ENCODE measurements at places on chromosomes 3 and 15.

DNA sequence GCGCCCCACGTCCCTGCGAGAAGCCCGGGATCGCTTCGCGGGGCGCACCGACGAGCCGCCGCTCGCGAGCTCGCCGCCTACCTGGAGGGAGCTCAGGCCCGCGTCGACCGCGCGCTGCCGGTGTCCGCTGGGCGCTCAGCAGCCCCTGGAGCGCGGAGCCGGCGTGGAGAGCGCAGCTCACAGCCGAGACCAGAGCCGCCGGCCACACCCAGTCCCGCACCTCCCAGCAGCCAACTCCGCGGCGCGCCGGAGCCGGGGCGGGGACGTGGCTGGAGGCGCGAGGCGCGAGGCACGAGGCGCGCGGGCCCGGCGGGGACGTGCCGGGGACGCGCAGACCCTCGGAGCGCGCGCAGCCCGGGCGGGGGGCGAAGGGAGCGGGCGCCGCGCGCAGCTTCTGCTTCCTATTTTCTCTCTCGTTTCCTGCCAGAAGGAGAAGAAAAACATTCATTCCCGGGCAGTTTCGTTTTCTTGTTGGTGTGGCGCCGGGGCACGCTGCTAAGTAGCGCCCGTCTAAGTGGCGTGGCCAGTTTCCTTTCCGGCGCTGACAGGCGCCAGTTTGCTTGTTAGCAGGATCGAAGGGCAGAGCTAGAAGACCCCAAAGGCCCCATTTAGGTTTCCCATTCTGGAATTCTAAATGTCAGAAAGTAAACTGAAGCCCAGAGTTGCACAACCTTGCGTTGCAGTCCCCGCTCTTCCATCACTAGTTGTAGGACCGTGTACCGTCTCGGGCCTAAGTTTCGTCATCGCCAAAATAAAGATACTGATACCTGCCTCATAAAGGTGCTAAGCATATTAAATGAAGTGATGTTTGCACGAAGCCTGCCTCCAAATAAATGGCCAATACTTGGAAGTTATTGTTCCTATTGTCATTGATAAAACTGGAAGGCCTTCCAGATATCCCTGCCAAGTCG lies at the start of gene GNB4:
Gene GNB4 (minus strand): TSS at position 206 of the 911 bp plus-strand sequence. CDS start 25,270 bp downstream, outside the sequence.
- DNase-seq, result peak; percentile 91

GRCh38 chr3:130702985-130703384 lies 43.6 kb downstream of the PIK3R4 start:
- no peak for DNase-seq

- no peak for DNase-seq
Observed at GRCh38 chr3:183896610-183897009, 11.9 kb upstream of the PARL start.

GRCh38 chr3:194300382-194300758 lies 50.8 kb downstream of the CPN2 start:
- DNase-seq, result no peak

DNA sequence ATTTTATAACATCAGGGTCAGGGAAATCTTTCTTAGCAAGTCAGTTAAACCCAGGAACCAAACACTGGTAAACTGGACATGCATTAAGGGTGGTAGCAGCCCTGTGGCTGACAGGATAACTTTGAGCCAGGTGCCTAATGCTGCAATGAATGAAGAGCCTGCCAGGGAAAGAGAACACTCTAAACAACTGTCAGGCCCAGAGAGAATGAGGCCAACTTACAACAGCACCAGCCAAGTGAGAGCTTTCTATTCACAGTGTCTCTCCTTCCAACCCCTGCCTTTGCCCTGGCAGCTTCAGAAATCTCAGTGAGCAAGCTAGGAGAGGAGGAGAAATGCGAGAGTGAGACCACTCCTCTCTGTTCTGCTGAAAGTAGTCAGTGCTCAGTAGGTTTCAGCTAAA lies 50.4 kb upstream of the ATP2C1 start:
- no peak for DNase-seq

GRCh38 chr15:32641517-32642059 lies at the start of gene SCG5:
Gene SCG5 (plus strand): TSS chr15:32641710. CDS start chr15:32643593, 1,883 bp downstream.
- DNase-seq, result peak; percentile 20

GRCh38 chr15:52727815-52728214 lies 48.6 kb upstream of the ATOSA start:
- no peak for DNase-seq
